Common myeloid progenitor, CD34-positive (primary cell): ENCODE measurements at places on chromosomes 12 and 14.

- no peak for DNase-seq
Measured at GRCh38 chr12:13339538-13339937, 143.0 kb downstream of the EMP1 start.

GRCh38 chr12:55997535-55997859 is 421 bp downstream of the SUOX start:
- no peak for DNase-seq

- no peak for DNase-seq
Measured at GRCh38 chr14:73007835-73008234, 19.1 kb downstream of the ZFYVE1 start.

GRCh38 chr12:97745406-97746101 is 282.9 kb downstream of the RMST start:
- DNase-seq = no peak

DNA sequence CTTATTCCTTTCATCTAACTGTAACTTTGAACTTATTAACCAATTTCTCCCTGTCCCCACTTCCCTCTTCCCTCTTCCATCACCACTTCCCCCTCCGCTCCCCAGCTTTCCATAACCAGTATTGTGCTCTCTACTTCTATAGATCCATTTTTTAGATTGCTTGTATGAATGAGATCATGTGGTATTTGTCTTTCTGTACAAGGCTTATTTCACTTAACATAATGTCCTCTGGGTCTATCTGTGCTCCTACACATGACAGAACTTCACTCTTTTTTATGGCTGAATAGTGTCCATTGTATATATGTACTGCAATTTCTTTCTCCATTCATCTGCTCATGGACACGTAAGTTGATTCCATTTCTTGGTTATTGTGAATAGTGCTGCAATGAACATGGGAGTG is 14.4 kb downstream of the ERP27 start:
- DNase-seq = no peak

DNA sequence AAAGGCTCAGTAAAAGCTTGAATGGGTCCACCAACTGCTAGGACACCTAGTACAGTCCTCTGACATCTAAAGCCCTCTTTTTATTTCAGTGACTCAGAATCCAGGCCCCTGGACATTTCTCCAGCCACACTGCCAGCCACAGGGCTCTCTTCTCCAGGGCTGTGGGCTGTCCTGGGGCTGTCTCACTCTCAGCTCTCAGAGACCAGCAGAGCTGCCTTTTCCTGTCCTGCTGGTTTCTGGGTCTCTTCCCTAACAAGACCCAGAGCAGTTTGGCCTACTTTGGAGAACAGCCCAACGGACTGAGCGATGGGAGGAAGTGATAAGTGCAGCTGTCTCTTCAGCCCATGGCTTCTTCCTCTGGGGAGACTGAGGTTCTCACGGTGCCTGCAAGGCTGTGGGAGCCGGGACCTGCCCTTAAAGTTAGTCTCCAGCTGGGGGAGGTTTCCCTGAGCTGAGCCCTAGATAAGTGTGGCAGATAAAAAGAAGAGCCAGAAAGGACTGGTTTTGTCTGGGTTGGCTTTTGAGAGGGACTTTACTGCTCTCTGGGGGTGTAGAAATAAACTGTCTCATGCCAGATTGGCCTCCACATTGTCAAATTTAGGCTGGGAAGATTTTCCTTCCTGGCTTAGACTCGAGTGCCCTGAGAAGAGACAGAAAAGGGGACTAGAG is 979.8 kb downstream of the VRK1 start:
- DNase-seq = no peak

- DNase-seq = no peak
Measured at GRCh38 chr14:68722968-68723566, 69.8 kb downstream of the ZFP36L1 start.

- DNase-seq = peak; percentile 13
Measured at GRCh38 chr12:107662484-107662883, 23.1 kb upstream of the PWP1 start.

- no peak for DNase-seq
Measured at GRCh38 chr14:97924922-97925613, 1127.9 kb downstream of the VRK1 start.

DNA sequence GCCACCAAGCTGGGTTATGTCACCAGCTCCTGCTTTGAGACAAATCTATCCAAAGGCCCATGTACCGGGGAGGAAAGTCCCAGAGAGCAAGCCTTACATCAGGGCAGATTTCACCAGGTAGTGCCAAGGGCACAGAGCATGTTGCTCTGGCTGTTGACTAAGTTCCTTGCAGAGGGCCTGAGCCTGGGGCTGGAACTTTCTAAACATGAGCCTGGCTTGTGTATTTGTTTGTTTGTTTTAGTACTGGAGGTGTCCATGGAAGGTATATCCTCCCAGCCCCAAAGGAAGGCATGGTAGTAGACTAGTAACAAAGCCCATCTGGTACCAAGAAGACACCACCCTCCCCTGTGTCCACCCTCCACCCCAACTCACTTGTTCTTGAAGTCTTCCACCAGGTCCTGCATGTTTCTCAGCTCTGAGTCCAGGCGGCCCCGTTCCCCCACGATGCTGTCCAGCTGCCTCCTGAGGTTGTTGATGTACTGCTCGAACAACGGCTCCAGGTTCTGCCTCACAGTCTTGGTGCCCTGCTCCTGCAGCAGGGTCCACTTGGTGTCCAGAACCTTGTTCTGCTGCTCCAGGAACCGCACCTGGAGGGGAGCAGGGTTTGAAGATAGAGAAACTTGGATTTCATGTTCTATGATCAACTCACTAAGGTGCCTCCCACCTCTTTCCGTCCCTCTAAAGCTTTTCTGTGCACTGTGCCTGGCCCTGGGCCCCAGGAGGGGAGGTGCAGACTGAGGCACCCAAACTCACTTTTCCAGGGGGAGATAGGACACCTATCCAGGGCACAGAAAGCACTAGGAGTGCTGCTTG is 1.4 kb downstream of the KRT5 start:
- DNase-seq = no peak

GRCh38 chr12:95396849-95397468 is 77.0 kb upstream of the METAP2 start:
- no peak for DNase-seq

GRCh38 chr14:59771577-59771976 is 99.0 kb downstream of the RTN1 start:
- DNase-seq = no peak
